ENCODE measurements at places on chromosomes 16 and 17. TPM values are rescaled to one million over a fixed set of nuclear protein-coding genes. Genes with fewer than 3 reads are reported as not detected.

GRCh38 chr16:7167626-7168025 is 165.0 kb upstream of the RBFOX1 start:
- no peak for DNase-seq

DNA sequence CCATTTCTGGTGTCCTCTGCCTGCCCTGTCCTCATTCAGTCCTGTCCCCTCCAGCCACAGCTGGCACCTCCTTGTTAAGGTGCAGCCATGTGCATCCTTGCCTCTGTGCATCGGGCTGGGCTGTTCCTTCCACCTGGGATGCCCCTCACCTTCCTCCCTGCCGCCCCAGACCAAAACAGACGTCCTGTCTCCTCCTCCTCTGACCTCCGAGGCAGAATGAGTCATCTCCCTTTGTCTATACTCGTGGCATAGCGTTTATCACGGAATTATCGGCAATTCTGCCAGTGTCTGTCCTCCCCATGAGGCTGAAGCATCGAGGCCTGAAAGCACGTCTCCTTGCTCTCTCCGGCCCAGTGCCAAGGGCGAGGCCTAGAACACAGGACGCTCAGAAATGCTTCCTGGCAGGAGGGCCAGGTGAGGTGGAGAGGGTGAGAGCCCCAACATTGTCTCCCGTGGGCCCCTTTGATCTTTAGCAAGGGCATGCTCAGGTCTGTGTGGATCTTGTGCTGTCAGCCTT is 4.6 kb downstream of the RAI1 start:
- DNase-seq: peak; percentile 68

GRCh38 chr17:62822080-62822904 is 14.2 kb upstream of the MARCHF10 start:
- peak; percentile 73 for DNase-seq

- no peak for DNase-seq
Observed at GRCh38 chr16:89317729-89318429, 100.4 kb downstream of the ZNF778 start.

GRCh38 chr16:68009157-68009735 is 6.5 kb downstream of the DPEP2NB start:
- DNase-seq: no peak

GRCh38 chr17:29292071-29292991 is 1.6 kb downstream of the NUFIP2 start:
- DNase-seq: peak; percentile 72

DNA sequence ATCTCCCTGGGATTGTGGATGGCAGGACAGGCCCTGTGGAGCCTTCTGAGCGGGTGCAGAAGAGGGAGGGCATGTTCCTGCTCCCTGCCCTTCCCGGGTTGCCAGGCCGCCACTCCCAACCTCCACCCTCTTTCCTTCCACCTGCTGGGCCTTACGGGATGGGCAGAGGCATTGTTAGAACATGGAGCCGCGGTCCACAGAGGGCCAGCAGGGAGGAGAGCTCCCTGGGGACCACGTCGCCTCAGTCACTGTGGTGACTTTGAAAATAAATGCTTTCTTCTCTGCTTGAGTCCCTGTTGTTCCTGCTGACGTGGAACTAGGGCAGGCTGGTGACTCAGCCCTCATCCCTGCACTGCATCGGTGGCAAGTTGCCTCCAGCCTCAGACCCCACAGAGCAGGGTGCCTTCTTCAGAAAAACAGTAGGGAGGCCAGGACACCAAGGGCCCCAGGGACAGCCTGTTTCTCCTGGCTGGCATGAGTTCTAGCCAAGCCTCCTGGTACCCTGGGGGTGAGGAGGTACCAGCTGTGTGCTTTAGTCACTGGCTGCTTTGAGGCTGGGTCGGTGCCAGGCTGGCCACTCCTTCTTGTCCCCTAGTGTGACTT is 224.9 kb downstream of the SEC14L1 start:
- peak; percentile 73 for DNase-seq

DNA sequence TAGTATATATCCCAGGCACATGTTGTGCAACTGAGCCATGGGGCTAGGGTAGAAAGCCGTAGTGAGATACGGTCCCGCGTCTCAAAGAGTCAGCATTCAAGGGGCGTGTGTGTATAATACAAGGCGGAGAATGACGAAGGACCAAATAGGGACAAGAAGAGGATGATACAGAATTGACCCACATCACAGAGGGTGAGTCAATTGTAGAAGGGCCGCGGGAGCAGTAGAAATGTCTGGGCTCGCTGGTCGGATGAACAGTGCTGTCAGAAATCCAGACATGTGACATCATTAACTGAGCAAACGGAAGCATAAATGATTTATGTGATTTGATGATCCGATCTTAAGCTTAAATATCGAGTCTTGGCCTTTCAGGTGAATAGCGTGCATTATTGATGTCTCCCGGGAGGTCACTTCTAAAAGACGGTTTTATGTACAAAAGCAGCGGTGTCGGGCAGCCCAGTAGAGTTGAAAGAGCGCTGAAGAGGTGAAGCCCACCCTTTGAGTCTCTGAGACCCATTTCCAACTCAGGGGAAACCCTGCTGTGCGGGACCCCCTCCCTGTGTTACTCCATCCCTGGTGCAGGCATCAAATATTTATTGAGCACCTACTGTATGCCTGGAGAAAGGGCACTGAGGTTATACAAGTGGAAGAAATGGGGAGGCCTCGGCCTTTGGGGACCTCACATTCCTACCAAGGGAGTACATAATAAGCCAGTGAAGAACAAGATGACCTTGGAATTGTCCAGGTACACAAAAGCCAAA is 45.1 kb downstream of the ATP2C2 start:
- DNase-seq: no peak

DNA sequence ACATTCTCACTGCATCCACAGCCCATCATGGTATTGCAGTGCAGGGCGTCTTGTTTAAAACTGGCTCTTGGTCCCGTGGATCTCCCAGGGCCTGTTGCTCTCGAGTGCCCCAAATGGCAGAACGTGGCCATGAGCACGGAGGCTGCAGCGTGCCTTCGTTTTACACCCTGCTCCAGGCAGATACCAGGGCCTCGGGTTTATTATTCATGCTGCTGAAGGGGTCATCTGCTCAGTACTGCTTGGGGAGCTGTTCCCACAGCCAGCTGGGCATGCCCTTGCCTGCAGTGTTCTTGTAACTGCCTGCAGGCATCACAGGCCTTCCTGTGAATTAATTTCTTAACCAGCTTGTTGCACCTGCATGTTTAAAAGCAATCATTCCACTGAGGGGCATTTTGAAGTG is 129.7 kb upstream of the CHMP6 start:
- peak; percentile 52 for DNase-seq

GRCh38 chr16:27355610-27356009 is 41.8 kb downstream of the IL4R start:
- no peak for DNase-seq

DNA sequence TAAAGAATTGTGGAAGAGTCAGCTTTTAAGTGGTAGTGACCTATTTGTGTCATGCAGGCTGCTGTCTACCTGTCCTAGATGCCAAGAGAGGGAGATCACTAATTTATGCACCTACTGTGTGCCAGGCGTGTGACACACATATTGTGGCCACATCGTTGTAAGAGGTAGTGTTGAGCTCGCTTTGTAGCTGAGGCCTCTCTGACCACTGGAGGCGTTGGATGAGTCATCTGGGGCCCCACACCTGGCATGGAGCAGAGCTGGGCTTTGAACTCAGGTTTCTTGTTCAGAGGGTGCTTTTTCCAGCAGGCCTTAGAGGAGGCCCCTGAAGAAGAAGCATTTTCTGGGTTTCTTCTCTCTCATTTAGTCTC is 52.3 kb upstream of the LGALS9 start:
- peak; percentile 38 for DNase-seq

- DNase-seq: no peak
Observed at GRCh38 chr17:17531156-17531555, 35.0 kb upstream of the RASD1 start.

GRCh38 chr17:49969795-49970389 is 902 bp downstream of the DLX4 start:
- DNase-seq: no peak

GRCh38 chr16:77574867-77575624 is 140.2 kb upstream of the ADAMTS18 start:
- DNase-seq: no peak

DNA sequence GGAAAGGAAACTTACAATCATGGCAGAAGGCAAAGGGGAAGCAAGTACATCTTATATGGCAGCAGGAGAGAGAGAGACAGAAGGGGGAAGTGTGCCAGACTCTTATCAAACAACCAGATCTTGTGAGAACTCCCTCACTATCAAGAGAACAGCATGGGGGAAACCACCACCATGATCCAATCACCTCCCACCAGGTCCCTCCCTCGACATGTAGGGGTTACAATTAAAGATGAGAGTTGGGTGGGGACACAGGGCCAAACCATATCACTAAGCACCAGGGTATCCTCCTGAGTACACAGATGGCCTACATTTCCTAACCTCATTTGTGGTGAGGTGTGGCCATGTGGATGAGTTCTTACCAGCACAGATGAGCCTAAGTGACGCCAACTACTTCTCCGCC is 348.6 kb upstream of the ZFHX3 start:
- no peak for DNase-seq

DNA sequence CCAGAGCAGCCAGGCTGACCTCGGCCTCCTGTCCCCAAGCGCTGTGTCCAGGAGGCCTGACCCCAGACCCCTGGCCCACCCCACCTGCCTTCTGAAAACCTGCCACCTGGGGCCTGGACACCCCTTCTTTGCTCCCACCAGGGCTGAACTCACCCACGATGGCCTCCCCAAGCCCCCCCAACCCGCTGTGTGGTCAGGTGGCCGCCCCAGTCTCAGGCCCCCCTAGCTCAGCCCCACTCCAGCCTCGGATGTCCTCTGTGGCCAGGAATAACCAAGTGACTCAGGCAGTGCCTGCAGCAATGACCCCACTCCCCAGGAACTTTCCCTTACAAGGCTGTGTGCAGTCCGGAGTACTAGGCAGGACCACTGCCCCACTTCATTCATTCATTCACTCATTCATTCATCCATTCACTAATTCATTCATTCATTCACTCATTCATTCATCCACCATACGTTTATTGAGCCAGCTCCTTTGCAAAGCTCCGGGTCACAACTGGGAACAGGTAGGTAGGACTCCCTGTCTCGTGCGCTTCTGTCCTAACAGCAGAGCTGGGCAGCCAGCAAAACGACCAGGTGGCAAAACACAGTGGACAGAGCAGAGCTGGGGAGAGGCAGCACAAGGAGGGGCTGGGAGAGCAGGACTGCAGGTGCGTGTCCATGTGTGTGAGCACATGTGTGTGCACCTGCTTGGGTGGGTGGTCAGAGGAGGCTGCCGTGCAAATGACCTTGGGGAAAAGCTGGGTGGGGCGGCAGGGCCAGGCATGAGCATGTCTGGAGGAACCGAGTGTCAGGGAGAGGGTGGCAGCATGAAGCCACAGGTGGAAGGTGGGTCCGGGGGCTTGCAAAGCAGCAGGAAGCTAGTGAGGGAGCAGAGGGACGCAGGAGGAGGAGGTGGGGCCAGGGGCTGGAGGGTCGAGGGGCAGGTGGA is 75.8 kb upstream of the CBX4 start:
- no peak for DNase-seq

GRCh38 chr17:82407255-82407654 is 10.9 kb upstream of the HEXD start:
- no peak for DNase-seq

GRCh38 chr17:81738801-81739393 is 26.8 kb downstream of the SLC25A10 start:
- DNase-seq: no peak

DNA sequence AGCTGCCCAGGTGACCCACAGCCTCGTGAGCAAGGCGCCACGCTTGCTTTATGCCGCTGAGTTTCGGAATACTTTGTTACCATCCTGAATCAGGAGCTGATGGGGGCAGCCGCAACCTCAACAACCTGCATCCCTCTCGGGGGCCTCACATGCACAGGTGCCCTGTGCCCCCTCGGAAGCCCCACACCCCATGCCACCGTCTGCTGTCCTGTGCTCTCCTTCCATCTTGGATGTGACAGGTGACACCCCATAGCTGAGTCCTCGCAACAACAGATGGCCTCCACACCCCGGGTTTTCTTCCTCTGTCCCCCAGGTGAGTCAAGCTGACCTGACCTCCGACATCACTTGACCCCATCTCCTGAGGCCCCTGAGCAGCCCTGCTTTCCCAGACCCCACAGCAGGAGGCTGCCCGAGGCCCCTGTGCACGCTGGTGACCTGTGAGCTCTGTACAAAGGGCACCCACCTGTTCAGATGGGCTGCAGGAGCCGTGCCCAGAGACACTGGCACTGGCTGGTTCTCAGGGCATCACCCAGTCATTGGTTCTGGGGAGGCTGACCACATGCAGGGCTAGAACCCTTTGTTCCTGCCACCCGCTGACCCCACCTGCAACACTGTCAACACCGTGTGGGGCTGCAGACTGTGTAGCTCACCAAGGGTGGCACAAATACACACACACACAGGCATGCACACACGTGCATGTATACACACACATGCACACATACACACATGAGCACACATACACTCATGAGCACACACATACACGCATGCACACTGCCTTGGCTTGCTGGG is 57.7 kb downstream of the RMI2 start:
- no peak for DNase-seq

DNA sequence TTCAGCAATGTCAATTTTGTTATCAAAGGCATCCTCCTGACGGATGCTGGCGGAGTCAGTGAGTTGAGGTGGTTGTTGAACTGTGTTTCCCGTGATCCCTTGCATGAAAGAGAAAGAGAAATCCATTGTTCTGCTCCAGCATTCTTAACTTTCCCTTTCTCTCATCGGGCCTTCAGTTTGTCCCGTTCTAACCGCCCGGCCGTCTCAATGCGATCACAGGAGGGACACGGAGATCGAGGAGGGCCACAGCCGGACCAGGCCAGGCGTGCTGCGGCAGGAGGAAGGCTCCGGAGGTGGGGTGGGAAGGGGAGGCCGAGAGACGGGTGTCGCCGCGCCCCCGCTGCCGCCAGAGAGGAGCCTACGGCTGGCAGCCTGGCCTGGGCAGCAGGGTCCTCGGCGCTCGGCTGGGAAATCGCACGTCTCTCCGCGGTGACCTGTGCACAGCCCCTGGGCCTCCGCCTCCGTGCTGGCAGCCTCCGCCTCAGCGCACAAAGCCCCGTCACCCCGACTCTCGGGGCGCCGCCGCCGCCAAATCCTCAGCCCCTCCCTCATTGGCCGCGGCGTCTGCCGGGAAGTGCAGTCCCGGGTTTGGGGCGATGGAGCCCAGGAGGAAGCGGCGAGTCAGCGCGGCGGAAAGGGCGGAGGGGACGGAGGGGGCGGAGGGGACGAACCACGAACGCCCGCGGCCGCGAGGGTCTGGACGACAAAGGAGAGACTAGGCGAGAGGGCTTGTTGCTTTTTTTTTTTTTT is 38.1 kb downstream of the SOST start:
- DNase-seq: peak; percentile 90

The CCL8 gene
- total RNA-seq: 2.9 TPM
